ENCODE measurements at places on chromosomes 6 and 20.

GRCh38 chr6:6703699-6704098, 115.2 kb downstream of the LY86 start:
- no peak for DNase-seq

DNA sequence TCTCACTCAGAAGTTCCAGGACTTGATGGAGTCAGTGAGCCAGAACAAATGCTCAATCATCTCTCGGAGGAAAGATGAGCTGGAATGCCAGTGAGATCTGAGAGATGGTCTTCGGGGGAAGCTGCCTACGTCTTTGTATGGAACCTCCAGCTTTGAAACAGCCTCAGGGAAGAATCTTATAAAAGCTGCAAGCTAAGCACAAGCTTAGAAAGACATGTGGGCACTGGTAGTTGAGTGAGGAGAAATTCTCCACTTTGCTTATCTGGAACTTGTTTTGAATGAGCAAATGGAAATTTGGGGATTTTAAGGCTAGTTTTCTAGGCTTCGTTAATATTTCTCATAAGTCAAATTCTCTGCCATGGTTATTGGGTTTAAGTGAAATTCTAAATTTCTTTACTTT, 594.4 kb downstream of the QKI start:
- no peak for DNase-seq

- peak; percentile 83 for DNase-seq
These were observed 448 bp upstream of the DDAH2 start for GRCh38 chr6:31729515-31729978.

DNA sequence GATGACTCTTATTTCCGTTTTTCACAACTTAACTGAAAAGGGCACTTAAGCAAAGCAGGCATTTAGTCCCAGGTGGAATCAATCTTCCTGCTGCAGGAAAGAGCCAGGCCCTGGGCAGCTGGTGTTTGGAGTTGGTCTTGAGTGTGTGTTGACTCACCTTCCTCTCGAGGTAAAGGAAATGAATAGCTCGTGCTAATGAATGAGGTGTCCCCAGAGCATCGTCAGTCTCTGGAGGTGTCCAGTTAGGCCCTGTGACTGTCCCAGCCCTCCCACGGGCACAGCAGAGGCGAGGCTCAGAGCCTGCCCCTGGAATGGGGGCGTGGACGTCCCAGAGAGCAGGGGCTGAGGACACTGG, 277.7 kb downstream of the NRN1 start:
- DNase-seq, result no peak

- no peak for DNase-seq
These were observed 41.7 kb downstream of the ADAT2 start for GRCh38 chr6:143408787-143409162.

DNA sequence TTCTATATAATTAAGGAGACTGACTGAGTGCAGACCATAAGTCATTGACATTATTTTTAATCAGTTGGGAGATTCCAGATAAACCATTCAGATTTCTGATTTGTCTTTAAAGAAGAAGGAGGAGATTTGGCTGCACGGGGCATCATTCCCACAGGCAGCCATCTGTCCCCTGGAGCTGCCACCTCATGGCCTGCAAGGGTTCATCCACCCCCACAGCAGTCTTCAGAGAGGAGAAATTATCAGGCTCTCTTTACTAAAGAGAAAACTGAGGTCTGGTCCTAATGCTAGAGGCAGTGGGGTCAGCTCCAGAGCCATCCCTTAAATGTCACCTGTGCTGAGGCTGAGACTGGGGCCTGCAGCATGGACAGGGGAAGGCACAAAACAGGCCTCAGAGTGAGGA, 501.3 kb upstream of the SULF2 start:
- no peak for DNase-seq

DNA sequence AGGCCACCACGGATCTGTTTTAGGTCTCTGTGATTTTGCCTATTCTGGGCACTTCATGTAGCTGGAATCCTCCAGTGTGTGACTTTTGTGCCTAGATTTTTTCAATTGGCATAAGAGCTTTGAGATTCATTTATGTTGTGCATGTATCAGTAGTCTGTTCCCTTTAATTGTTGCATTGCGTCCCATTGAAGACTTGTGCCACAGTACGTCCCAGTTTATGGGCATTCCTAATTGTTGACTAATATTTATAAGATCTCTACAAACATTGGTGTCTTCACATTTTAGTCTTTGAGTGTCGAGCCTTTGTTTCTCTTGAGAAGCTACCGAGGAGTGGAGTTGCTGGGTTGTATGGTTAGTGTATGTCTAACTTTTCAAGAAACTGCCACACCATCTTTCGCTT, 704 bp upstream of the FAM210B start:
- DNase-seq, result no peak

- DNase-seq, result no peak
These were observed 91.0 kb upstream of the SLC24A3 start for GRCh38 chr20:19121463-19121862.

DNA sequence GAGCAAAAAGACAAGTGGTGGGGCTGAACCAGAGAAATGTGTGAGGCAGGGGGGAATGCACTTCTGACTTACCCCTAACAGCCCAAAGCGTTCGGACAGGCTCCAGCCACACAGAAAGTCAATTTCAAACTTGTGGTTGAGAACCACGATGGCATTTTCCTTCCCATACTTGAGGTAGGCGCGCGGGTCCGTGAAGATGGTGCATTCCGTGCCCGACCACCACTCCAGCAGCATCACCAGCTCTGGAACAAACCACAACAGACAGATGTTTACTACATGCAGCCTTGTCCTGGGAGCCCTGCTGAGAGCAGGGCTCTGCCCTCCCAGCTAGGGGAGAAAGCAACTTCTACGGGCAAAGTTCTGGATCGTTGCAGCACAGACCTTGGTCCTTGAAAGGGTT, 107.7 kb downstream of the AGPAT4 start:
- DNase-seq, result no peak

- DNase-seq, result no peak
These were observed 44.3 kb upstream of the FRMD1 start for GRCh38 chr6:168123165-168123911.

DNA sequence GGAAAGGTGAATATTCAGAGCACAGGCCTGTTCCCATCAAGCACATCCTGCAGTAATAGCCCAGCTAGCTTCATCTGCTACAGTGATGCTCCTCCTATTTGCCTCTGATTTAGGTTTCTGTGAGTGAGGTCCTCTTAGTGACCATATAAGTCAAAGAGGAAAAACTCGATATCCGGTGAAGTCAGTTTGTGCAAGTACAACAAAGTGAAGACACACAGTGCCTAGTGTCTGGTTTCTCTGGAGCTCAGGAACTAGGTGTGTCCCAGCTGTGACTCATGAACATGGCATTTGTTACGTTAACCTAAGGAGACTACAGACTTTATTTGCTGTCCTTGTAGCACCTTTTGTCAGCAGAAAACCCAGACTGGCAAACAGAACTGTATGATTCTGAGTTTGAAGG, 33.9 kb downstream of the EDN1 start:
- no peak for DNase-seq
